Liver (tissue), 10 donors: ENCODE measurements at places on chromosomes 4 and X.

GRCh38 chr4:24775032-24775605 lies 20.3 kb upstream of the SOD3 start:
- DNase-seq, result no peak

DNA sequence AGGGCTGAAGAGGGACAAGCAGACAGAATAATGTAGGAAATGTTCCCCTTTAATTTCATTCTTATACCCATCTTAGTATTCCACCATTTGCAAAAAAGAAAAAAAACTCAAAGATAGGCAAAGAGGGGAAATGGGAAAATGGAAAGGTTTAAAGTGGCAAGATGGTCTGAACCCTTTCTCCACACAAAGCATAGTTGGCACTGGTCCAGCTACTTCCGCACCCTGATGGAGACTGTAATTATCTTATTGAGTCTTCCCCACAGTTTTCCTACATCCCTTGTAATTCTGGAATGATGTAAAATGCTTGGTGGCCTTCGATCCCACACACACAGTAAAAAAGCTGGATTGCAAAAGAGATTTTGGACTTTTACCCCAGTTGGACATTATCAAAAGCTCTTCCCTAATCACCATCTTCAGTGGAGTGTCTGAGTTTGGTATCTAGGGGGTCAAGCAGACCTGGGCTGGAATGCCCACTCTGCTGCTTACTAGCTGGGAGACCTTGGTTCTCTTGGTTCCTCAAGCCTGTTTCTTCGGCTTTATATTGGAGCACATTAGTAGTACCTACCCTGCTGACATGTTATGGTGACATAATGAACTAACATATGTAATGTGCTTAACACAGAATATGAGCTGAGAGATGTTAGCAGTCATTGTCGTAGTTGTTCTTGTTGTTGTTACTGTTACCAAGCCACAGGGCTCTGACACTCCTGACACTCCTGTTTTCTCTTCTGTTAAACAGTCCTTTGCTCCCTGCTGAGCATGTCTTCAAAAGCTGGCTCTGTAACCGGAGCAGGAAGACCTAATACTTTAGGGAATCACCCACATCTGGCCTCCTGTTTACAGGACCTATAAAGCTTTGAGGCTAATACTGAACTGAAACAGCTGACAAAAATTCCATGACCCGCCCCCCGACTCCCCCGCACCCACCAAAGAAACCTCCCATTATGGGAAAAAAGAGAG lies 4.7 kb downstream of the SRPX2 start:
- no peak for DNase-seq

DNA sequence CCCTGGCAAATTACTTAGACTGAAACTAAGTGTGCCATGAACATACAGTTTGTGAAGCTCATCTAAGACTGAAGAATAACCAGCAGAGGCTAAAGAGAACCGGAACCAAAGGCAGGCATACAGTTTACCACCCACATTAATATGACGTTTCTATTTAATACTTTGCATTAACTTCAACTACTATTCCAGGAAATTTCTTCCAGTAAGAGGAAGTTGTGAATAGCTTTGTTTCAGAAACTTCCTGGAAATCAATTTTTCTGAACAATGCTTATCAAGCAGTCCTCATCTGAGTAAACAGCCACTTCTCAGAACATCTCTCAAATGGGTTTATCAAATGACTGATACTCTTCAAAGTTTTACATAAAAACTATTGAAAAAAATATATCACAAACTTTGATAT lies 252.7 kb downstream of the OPHN1 start:
- no peak for DNase-seq

- no peak for DNase-seq
Measured at GRCh38 chrX:103002576-103002975, 61.4 kb downstream of the BEX1 start.

- DNase-seq, result no peak
Measured at GRCh38 chr4:76311896-76312331, 5.4 kb downstream of the STBD1 start.

DNA sequence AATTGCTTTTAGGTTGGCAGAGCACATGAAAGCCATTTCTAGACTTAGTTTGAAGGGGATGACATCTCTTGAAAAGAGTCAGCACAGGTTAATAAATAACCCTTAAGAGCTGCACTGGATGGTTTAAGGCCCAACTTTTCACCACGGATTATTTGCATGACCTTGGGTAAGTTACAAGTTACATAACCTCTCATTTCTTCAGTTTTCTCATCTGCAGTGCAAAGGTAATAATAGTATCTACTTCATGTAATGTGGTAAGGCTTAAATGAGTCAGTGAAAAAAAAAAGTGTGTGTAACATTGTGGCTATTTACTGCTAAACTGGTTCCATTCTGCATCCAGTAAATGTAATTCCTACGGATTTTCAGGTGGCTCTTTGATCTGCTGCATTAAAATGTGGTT lies 715.8 kb downstream of the CCSER1 start:
- DNase-seq, result no peak
